Aortic smooth muscle cell (primary cell): ENCODE measurements at places on chromosomes 6 and 20. TPM values are rescaled to one million over a fixed set of nuclear protein-coding genes. Genes with fewer than 3 reads are reported as not detected.

The AFDN gene
- total RNA-seq = 37.1 and 38.8 TPM in 2 replicates

The TEAD3 gene
- total RNA-seq = 6.9 and 7.0 TPM in 2 replicates

The DNMT3B gene
- 2.2 and 2.9 TPM in 2 replicates for total RNA-seq

The CST4 gene
- total RNA-seq = 0.26 and 0.31 TPM in 2 replicates

The EIF2S2 gene
- 85.1 and 96.8 TPM in 2 replicates for total RNA-seq

The SIRPB2 gene
- 0.06 and 0.13 TPM in 2 replicates for total RNA-seq

The TOX2 gene
- under 0.01 and 0.25 TPM in 2 replicates for total RNA-seq

The CST2 gene
- total RNA-seq = 2.8 and 10.8 TPM in 2 replicates

The KHDC1L gene
- not detected in 2 replicates for total RNA-seq

The ZNF133 gene
- total RNA-seq = 16.9 and 19.1 TPM in 2 replicates

The ZNF165 gene
- total RNA-seq = 0.26 and 0.44 TPM in 2 replicates

The NOTCH4 gene
- total RNA-seq = 1.3 and 2.2 TPM in 2 replicates

The UBD gene
- total RNA-seq = not detected in 2 replicates

The SPATS1 gene
- not detected in 2 replicates for total RNA-seq

The HSPA1L gene
- total RNA-seq = 1.5 and 1.6 TPM in 2 replicates

The SAMD5 gene
- 0.12 and 0.26 TPM in 2 replicates for total RNA-seq

The IMPG1 gene
- not detected in 2 replicates for total RNA-seq

The ROMO1 gene
- total RNA-seq = 265 and 380 TPM in 2 replicates

The MMP24OS gene
- total RNA-seq = 12.7 and 20.1 TPM in 2 replicates

The DYNLT2 gene
- total RNA-seq = 0.81 and 1.1 TPM in 2 replicates

The SMPDL3A gene
- 2.9 and 6.6 TPM in 2 replicates for total RNA-seq

The SASH1 gene
- total RNA-seq = 89.8 and 93.0 TPM in 2 replicates
